ENCODE measurements at places on chromosomes 4 and X. TPM values are rescaled to one million over a fixed set of nuclear protein-coding genes. Genes with fewer than 3 reads are reported as not detected.

The CCNB3 gene
- polyA plus RNA-seq, result not detected

The MAGEA2B gene
- polyA plus RNA-seq, result not detected

The KCND1 gene
- polyA plus RNA-seq, result 2.8 TPM

The TRPC3 gene
- not detected for polyA plus RNA-seq

The NUP62CL gene
- polyA plus RNA-seq, result not detected

The MFSD8 gene
- 21.2 TPM for polyA plus RNA-seq

The TCEAL3 gene
- 392 TPM for polyA plus RNA-seq

The CFAP47 gene
- polyA plus RNA-seq, result not detected

The TBX22 gene
- polyA plus RNA-seq, result not detected

The IL15 gene
- 11.3 TPM for polyA plus RNA-seq

The NAA11 gene
- not detected for polyA plus RNA-seq

The TASL gene
- 4.5 TPM for polyA plus RNA-seq

The MAGEA1 gene
- polyA plus RNA-seq, result not detected

The WAS gene
- polyA plus RNA-seq, result 9.6 TPM

The MAGEA6 gene
- polyA plus RNA-seq, result not detected

The PASD1 gene
- polyA plus RNA-seq, result not detected

The MBNL3 gene
- 0.31 TPM for polyA plus RNA-seq

The ANAPC4 gene
- 25.3 TPM for polyA plus RNA-seq

The IRS4 gene
- polyA plus RNA-seq, result not detected

The PNCK gene
- 3.0 TPM for polyA plus RNA-seq
